ENCODE measurements at places on chromosomes 4 and X.

DNA sequence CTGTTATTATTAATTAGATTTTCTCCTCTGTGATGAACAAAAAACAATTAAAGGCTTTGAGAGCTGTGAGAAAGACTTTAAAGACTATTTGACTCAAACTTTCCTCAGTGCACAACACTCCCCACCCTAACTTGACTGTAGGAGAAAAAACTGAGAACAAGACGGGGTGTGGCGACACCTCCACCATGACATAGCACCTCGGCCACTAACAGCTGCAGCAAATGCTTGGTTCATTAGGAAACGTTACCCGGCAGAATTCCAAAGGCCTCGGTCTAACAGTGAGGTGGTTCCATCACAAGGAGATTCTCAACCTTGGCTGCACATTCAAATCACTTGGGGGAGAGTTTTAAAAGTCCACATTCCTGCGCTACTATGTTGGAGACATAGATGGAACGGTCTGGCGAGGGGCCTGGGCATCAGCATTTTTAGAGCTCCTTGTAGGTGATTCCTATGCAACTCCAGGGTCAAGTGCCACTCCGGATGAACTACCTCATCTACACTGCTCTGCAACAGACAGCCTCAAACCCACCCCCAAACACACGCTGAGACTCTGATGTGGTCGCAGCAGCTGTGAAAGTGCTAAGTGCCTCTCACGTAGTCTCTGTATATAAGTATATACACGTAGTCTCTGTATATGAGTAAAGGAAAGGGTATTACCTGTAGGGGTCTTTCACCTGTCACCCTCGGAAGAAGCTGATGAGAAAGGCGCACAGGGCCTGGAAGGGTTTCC is 1.0 kb downstream of the FGFBP2 start:
- no peak for DNase-seq

DNA sequence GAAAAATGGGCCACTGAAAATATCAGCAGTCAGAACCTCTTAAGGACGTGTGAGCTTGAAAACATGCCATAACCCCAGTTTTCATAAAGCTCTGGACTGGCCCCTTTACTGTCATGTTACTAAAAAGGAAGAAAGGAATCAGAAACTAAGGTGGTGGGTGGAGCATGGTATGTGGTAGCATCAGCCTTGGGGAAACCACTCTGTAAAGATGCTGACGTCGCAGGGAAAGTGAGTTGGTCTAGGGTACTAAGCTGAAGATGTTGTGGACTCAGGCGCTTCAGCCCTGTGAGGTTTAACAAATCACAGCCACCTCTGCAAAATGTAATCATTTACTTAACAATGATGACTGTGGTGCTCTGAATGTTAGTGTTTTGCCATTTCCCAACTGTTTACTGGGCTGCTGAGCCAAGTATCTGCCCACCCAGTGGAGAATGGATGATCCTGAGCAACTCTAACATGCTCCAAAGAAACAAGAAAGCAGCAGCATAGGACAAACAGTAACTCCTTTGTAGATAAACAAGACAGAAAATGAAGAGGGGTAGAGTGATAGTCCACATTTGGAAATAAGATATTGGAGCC is 33.4 kb downstream of the C4orf54 start:
- no peak for DNase-seq

DNA sequence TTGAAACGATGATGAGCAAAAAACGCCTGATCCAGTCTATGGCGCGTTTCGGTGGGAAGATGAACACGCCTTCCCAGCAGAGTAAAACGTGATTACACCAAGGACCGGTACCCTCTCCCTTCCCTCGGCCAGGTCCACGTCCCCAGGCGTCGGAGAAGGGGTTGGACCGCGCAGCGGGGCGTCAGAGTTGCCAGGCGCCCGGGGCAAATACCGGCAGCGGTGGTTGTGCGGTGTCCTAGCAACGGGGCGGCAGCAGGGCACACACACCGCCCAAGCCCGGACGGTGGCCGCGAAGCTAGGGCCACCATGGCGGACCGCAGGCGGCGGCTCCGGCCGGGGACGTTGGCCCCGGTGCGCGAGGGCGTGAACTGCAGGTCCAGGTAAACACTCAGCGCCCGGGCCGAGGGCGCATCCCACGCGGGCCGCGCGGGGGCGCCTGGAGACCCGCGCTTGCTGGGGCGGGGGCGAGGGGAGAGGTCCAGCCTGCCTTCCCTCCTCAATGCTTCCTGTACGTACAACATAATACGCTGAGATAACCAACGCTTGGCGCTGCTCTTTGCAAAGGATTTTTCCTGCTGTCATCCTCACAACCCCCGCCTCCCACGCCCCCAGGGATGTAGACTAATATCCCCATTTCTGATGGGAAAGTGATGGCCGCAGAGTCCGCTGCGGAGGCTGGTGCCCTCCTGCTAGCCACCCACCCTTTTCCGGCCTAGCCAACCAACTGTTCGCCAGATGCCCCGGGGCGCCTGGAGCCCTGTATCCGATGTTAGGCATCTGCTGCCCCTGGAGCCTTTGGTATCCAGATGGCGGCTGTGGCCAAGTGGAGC is at the start of gene FAM47E:
Gene FAM47E (plus strand): TSS at position 281 of the 830 bp plus-strand sequence. CDS start 26 bp downstream, at position 307.
- DNase-seq: no peak

DNA sequence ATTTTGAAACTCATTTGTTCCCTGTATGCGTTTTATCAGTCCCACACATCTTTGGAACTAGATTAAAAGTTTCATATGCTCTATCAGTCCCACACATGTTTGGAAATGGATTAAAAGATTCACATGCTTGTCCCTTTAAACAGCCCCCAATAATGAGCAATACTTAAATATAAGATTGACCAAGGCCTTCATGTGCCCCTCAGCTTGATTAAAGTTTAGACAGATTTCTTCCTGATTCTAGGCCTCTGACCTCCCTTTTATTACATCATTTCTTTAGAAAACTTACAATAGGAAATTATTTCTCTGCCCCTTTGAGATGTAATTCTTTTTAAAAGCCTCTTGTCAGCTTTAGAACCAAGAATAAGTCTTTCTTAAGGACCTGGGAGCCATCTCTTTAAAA is 31.7 kb upstream of the CABS1 start:
- DNase-seq: no peak
